ENCODE measurements at places on chromosomes 4 and X. TPM values are rescaled to one million over a fixed set of nuclear protein-coding genes. Genes with fewer than 3 reads are reported as not detected.

- no peak for DNase-seq
Observed at GRCh38 chr4:14236359-14236758, 608.8 kb upstream of the BOD1L1 start.

GRCh38 chr4:55311792-55312488 is 34.1 kb upstream of the SRD5A3 start:
- DNase-seq, result no peak

GRCh38 chr4:17153572-17153971 is 255.1 kb upstream of the LDB2 start:
- DNase-seq, result no peak

- DNase-seq, result no peak
Observed at GRCh38 chr4:158313566-158313965, 103.3 kb downstream of the TMEM144 start.

- no peak for DNase-seq
Observed at GRCh38 chr4:102172341-102172740, 172.9 kb downstream of the SLC39A8 start.

GRCh38 chr4:53545942-53546581 is 45.2 kb downstream of the LNX1 start:
- no peak for DNase-seq

Gene WAS
- 61.5 TPM for polyA plus RNA-seq

DNA sequence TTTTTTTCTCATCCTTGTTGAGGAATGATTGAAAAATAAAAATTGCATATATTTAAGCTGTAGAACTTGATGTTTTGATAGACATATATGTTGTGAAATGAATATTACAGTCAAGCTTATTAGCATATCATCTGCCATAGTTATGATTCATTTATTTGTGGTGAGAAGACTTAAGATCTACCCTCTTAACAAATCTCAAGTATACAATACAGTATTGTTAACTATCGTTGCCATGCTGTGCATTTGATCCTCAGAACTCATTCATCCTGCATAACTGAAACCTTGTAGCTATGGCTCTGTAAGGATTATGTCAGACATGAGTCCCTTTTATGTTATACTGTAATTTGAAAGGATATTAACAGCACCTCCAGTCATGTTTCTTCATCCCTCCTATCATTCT is 2045.3 kb downstream of the ARAP2 start:
- DNase-seq, result no peak

- no peak for DNase-seq
Observed at GRCh38 chr4:7439699-7440098, 5.0 kb upstream of the PSAPL1 start.

- peak; percentile 90 for DNase-seq
Observed at GRCh38 chr4:38759113-38759789, 23.5 kb downstream of the TLR10 start.

Gene RASSF6
- 1.3 TPM for polyA plus RNA-seq

Gene CLDN2
- not detected for polyA plus RNA-seq

DNA sequence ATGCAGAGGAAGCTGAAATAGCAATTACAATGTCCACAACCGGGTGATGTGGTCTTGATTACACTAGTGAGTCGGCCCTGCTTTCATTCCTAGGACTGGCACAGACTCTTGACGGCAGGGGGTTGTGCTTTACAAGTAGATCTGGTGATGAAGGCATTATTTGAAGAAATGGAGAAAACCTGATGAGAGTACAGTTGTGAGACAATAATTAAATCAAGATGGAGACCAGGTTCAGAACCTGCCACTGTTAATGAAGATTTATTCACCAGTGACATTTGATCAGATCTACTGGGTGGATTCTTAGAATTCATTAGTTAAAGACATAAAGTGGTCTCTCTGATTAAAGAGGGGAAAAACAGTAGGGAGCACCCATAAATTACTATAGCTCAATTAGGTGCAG is 747.2 kb downstream of the STPG2 start:
- no peak for DNase-seq

Gene SLC25A14
- 8.7 TPM for polyA plus RNA-seq

GRCh38 chr4:116501954-116502353 is 583.4 kb downstream of the TRAM1L1 start:
- DNase-seq, result no peak

Gene TFE3
- 63.7 TPM for polyA plus RNA-seq

DNA sequence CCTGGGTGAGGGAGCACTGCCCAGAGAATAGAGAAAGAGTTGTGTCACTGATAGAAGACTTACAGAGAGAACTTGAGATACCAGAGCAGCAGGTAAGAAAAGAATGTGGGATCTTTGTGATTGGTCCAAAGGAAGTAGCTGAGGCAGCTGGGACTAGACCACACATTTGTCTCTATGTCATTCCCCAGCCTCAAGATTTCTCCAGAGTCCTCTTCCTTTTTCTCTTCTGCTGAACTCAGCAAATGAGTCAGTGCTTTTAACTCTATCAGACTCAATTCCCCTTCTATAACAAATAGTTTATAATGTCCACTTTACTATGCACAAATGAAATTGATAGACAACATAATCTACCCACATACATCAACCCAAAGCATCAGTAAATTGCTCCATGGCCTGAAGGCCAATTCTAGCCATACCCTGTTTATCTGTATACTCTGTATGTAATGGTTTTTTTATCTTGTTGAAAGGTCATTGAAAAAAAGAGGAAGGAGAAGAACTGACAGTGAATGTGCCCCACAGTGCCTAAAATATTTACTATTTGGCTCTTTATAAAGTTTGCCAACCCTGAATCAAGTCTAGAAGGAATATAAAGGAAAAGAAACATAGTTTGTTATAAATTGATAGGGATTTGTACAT is 38.2 kb downstream of the ETDC start:
- DNase-seq, result no peak

- peak; percentile 5 for DNase-seq
Observed at GRCh38 chrX:84339507-84340364, 151.7 kb upstream of the RPS6KA6 start.

GRCh38 chrX:110258552-110258951 is 59.3 kb downstream of the AMMECR1 start:
- DNase-seq, result no peak

DNA sequence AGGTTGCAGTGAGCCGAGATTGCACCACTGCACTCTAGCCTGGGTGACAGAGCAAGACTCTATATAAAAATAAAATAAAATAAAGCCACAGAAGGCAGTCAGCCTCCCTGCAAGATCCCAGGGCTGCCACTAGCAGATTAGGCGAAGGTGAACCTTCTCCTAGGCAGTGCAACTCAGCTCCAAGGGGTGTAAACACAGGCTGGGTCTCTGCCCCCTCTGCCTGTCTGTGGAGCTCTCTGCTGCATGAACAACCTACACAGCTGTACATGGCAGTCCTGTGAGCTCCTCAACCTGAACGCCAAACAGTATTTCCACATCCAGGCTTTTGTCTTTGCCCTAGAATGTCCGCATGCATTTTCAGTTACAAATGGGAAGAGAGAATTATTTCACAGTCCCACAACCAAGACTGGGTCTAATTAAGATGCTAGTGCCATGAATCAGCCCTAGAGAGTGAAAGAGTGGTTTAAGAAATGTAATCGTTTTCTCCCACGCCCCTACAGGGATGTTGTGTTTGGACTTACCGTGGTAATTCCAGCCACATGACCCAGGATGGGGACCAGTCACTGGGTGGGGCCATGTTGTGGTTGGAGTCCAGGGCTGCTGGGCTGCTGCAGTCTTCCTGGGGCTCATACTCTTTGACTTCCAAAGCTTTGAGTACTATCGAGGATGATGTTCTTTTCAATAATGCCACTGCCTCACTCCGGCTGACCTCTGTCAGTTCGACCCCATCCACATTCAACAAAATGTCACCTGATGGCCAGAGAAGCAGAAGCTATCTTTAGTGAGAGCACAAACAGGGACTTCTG is 99.0 kb downstream of the FIP1L1 start:
- DNase-seq, result no peak

Data from lung (tissue), 17 donors.